Forelimb muscle (tissue), 1 donor: ENCODE measurements at places on chromosomes 2 and 18. TPM values are rescaled to one million over a fixed set of nuclear protein-coding genes. Genes with fewer than 3 reads are reported as not detected.

- DNase-seq, result no peak
These were observed 54.9 kb downstream of the VRK2 start for GRCh38 chr2:58101500-58101899.

DNA sequence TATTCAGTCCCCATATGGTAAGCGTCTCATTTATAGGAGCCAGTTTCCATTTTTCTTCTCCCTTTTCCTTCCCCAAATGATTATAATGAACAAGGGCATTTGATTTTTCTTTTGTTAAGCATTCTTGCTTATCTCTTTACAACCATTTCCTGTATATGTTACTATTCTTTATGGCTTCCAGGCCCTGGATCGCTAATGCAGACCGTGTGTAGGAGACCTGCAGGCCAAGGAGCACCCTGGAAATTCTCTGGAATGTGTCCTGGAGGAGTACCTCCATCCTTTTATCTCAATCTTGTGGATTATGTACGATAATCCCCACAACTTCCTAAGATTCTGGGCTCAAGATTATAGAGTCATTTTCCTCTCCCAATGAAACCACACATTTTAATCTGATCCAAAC is 439.6 kb upstream of the MMADHC start:
- DNase-seq, result no peak

DNA sequence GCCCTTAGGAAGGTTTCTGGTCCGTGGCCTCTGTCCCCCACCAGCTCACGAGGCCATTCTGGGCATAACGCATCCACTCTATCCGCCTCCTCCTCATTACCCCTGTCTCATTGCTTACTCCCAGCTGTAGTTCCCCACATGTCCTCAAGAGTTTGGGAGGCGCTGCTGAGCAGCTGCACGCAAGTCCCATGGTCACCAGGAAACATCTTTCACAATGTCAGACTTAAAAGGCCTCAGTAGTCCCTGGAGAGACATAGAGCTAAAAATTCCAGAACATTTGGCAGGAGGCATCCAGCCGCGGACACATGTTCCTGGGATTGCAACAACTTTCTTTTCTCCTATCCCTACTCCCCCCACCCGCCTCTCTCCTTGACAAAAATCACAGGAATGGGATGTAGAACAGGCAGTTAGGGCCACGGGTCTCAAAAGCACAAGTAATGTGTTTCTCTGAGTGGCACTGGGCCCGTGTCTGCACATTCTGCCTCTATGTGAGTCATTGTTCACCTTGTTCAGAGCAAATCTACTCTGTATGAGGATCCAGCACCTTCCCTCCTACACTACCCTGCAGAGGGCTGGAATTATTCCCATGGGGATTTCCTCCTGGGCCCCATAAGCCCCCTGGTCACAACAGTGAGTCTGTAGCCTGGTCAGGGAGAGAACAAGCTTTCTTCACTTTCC is 8.1 kb downstream of the LBH start:
- DNase-seq, result peak; percentile 87

- no peak for DNase-seq
These were observed 69.6 kb downstream of the STEAP3 start for GRCh38 chr2:119293254-119293653.

The SERPINB12 gene
- 0.53 TPM for polyA plus RNA-seq

GRCh38 chr2:58645017-58645416 is 403.9 kb upstream of the FANCL start:
- no peak for DNase-seq

- no peak for DNase-seq
These were observed 6.7 kb downstream of the CHMP3 start for GRCh38 chr2:86556508-86556907.

- no peak for DNase-seq
These were observed 225.8 kb upstream of the SIX3 start for GRCh38 chr2:44715671-44716081.

- DNase-seq, result peak; percentile 48
These were observed 281.6 kb upstream of the STON1 start for GRCh38 chr2:48248251-48248933.

- DNase-seq, result no peak
These were observed 35.2 kb downstream of the E2F6 start for GRCh38 chr2:11430729-11431128.

The FER1L5 gene
- polyA plus RNA-seq, result 3.4 TPM

- DNase-seq, result peak; percentile 2
These were observed 446.6 kb downstream of the IRS1 start for GRCh38 chr2:226352941-226353560.
